ENCODE measurements at places on chromosomes 13 and 19.

GRCh38 chr13:101690871-101691270, 238.4 kb downstream of the ITGBL1 start:
- DNase-seq = no peak

DNA sequence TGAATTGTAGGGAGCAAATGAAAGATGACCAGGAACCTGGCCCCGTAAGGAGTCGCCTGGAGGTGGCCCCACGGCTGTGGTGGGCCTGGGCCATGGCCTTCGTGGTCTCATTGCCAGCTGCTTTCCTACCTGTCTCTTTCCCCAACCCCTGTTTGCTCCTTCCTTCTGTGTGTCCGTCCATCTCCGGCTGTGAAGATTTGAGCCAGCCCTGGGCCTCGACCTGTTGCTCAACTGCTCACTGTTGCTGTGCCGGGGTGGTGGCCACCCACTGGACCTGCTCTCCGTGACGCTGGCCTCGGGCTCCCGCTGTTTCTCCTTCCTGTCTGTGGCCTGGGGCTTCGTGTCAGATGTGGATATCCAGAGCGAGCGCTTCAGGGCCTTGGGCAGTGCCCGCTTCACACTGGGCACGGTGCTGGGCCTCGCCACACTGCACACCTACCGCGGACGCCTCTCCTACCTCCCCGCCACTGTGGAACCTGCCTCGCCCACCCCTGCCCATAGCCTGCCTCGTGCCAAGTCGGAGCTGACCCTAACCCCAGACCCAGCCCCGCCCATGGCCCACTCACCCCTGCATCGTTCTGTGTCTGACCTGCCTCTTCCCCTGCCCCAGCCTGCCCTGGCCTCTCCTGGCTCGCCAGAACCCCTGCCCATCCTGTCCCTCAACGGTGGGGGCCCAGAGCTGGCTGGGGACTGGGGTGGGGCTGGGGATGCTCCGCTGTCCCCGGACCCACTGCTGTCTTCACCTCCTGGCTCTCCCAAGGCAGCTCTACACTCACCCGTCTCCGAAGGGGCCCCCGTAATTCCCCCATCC, 8.5 kb downstream of the DBP start:
- DNase-seq = no peak

- no peak for DNase-seq
Measured at GRCh38 chr19:28498404-28498976, 714.5 kb downstream of the UQCRFS1 start.

DNA sequence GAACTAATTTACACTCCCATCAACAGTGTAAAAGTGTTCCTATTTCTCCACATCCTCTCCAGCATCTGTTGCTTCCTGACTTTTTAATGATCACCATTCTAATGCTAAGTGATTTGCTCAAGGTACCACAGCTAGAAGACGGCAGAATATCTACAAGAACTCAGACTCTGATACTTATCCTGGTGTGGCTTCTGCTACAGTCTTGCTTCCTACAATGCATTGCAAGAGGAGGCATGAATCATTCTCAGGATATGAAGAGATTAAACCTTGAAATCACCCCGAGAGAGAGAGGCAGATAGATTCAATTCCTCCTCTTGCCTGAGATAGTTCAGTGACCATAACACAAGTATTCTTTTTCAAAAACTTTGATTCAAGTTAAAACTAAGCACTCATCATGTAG, 306.4 kb downstream of the TBC1D4 start:
- DNase-seq = no peak

GRCh38 chr13:49821216-49822009, 28.9 kb upstream of the KPNA3 start:
- no peak for DNase-seq

DNA sequence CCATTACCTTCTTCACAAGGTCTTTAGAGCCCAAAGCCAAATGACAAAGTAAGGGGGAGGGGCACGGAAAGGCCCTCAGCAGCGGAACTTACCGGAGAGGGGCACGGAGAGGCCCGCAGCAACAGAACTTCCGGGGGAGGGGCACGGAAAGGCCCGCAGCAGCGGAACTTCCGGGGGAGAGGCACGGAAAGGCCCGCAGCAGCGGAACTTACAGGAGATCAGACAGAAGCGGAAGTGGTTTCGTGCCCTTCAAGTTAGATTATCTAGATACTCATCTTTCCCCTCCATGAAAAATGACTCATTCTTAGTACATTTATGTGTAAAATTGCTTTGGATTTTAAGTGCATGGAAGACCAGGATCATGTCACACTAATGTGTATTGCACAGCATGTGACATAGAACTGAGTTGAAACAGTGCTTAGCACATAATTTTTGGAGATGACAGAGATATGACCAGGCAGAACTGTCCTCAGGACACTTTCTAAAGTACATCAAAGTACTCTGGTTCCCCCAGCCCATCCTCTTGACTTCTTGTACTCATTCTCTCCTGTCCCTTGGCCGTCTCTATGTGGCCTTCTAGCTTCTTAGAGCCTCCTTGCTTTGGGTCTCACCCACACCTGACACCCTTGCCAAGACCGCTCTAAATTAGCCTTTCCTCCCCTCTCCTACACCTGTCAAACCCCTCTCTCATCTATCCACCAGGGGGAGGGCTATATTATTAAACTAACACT, 25.7 kb upstream of the TPTE2 start:
- DNase-seq = no peak

- no peak for DNase-seq
Measured at GRCh38 chr13:48654511-48654910, 782 bp downstream of the CYSLTR2 start.

DNA sequence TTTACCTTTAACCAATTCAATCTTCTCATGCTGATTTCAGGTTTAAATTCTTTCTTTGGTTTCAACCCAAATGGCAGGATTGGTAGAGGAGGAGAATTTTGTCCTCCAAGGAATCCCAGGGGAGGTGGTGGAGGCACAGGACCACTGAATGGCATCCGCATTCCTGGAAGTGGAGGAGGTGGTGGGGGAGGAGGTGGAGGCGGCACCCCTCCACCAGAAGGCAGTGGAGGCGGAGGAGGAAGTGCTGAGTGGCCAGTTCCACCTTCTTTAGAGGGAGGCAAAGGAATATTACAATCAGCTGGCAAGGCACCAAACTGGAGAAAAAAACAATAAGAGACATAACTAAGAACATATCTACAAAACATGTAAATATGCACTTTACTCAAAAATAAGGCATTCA, 192.9 kb downstream of the DIAPH3 start:
- DNase-seq = no peak

All from COR-L47 (cell line).